NCI-H524 treated with DMSO at 0.1 percent for 48 hours (cell line): ENCODE measurements at places on chromosomes 16 and 17.

DNA sequence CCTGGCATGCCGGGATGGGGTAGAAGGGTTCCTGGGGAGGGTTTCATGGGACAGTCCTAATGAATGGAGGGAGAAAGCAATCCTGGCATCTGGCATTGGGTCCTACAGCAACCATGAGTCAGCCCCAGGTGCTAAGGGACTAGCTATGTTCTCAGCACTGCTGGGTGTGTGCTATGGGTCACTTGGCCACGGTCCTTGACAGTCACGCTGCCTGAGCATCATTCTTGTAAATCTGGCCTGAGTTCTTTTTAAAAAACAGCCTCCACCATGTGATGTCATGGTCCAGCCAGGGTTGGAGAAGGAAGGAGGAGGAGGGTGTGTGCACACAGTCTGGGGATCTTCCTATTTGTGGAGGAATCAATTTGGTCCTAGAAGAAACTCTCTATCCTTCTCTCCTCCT is 6.2 kb upstream of the RAMP2 start:
- no peak for DNase-seq

DNA sequence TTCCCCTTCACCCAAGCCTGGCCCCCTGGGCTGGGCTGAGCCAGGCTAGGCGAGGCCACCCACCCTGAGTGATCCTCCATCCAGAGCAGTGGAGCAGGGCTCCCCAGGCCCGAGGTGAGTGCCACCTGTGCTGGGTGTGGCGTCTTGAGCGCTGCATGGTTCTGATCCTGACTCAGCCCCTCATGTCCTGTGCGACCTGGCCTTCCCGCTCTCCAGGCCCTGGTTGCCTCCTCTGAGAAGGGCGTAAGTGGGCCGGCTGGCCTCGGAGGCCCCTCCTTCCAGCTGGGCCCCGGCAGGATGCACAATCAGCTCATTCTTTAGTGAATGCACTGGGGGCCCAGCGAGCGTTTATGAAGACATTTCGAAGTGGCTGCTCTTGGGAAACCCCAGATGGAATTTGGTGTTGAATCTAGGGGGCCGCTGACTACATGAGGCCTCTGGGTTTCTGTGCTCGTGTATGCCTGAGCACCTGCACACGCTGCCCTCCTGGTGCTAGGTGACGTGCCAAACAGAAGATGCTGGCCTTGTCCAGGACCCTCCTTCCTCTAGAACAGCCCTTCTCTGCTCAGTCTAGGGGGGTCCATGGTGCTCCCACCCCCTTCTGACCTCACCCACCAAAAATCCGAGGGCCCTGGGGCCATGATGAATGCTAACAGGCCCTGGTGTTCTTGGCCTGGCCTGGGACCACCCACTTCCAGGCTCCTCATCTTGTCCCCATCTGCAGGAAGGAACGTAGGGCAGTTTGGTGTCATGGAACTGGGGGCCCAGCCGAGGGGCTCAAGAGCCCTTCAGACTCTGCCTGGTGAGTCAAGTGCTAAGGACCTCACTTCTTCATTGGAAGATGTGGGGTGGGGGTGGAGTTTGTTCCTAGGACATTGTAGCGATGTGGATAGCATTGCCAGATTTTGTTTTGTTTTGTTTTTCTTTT is 3.6 kb upstream of the TMEM92 start:
- no peak for DNase-seq

DNA sequence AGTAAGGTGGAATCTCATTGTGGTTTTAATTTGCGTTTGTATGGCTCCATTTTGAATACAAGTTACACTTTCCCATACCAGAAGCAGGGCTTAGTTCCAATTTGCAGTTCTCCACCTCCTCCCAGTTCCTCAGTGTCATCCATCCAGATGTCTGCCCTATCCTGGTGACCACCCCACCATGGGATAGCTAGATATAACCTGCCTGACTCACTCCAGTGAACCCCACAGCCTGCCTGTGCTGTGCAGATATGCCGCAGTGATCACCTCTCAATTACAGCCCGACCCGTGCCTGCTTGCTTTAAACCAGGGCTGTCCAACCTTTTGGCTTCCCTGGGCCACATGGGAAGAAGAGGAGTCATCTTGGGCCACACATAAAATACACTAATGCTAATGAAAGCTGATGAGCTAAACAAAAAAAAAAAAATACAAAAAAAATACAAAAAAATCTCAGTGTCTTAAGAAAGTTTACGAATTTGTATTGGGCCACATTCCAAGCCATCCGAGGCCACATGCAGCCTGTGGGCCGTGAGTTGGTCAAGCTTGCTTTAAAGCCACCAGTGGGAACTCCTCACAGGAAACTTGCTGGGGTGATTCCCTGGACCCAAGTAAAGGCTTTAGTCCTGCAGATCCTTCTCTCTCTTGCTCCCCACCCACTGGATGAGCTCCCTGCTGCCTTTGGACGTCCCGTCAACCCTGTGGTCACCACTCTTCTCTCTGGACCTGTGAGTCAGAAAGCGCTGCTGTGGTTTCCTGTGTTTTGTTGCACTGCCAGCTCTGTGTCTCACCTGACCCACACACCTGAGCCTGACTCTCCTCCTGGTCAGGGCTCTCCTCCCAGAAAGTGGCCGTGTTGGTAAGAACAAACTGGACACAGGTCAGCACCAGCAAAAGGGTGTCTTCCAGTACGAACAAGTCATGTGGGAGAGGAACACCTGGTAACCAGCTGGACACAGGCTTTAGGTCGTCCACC is 83.0 kb downstream of the EMP2 start:
- no peak for DNase-seq

DNA sequence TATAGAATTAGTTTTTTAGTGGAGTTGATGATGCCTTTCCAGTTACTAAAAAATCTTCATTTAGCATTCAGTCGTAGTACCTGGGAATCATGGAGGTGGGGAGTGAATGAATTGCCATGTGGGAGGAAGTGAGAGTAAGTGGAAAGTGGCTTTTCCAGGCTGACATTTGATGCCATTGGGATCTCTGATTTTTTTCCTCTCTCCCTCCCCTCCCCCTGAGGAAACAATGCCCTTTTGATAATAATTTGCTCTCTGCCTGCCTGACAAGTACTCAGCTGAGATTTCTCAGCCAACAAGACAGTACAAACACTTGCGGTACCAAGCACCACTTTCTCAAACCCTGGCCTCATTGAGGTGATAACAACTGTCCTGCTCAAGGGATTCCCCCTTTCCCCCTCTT is 2.2 kb downstream of the UBE2Z start:
- DNase-seq = no peak

DNA sequence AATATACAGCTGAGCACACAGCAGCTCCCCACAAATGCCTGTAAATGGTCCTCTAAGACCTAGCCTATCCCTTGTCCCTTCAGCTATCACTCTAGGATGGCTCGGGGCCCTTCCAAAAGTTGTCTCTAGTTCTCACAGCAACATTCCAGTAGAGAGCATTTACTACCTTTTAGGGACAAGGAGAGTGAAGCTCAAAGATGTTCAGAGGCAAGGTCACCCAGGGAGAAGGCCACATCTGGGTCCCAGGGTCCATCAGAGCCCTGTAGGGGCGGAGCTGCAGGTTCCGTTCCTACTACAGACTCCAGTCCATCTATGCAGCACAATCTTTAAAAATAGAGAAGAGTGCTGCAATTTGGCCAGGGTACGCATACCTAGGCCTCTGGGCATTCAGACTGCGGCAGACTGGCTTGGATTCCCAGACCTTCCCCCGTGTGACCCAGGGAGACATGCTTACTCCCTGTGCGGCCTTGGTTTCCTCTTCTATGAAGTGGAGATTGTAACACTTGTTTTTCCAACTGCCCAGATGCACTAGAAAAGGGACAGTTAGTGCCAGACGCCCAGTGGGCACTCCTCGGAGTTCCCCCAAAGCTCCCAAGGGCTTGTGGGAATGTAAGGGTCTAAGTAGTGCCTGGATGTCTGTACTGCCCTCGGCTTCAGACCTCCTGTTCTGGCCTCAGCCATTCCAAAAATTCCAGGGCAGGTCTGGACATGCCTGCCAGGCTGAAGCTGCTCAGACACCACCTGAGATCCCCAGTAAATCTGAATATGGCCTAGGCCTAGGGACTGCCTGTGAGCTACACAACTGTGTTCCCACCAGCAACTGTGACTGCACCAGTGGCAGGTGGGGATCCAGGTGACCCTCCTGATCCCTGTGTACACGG is 2.5 kb downstream of the SLC12A4 start:
- no peak for DNase-seq

GRCh38 chr16:23966597-23967394 is 131.0 kb downstream of the PRKCB start:
- DNase-seq = no peak

- no peak for DNase-seq
Measured at GRCh38 chr17:40431231-40431602, 12.0 kb upstream of the IGFBP4 start.

DNA sequence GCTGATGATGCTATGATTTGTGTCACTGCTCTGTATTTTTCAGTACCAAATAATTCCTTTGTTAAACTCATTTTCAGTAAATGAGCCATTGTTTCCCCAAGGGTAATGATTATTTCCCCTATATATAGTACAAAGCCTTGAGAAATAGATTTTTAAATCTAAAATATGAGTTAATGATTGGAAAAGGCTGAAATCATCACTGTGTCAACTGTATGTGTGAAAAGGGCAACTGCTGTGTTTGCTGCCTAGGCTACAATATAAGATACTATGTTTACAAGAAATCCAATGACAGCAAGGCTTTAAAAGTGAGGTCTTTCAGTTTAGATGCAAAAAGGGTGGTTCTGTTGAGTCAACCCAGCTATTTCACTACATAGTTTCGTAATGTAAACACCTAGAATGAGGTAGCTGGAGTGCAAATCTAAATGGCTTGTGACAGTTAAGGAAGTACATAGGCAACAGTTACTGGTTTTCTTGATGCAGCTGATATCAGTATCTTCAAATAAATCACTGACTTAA is 15.3 kb downstream of the NLK start:
- DNase-seq = no peak

GRCh38 chr17:18958611-18959010 is 6.6 kb downstream of the SLC5A10 start:
- no peak for DNase-seq

GRCh38 chr17:41163828-41164227 is 3.3 kb upstream of the KRTAP4-4 start:
- no peak for DNase-seq

DNA sequence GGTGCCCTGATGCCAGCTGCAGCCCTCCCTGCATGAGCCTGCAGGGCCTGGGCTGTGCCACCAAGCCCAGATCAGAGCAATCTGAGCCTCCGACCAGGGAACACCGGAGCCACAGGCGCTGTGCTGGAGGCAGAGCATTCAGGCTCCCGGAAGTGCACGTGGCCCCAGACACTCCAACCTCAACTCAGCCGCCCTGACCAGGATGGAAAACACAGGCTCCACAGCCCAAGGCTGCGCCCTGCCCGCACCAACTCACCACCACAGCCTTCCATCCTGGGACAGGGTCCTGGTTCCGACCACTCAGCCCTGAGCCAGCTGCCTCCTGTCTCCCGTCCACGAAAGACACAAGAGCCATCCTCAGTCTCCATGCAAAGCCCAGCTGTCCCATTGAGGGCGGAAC is 18.5 kb downstream of the LMF1 start:
- no peak for DNase-seq

GRCh38 chr16:85460252-85461021 is 152.7 kb upstream of the GSE1 start:
- peak; percentile 80 for DNase-seq
